ENCODE measurements at places on chromosomes 12 and 14.

GRCh38 chr14:87449016-87449415 lies 544.0 kb downstream of the GALC start:
- DNase-seq = no peak

GRCh38 chr12:50574601-50575348 lies 70.0 kb downstream of the DIP2B start:
- no peak for DNase-seq

DNA sequence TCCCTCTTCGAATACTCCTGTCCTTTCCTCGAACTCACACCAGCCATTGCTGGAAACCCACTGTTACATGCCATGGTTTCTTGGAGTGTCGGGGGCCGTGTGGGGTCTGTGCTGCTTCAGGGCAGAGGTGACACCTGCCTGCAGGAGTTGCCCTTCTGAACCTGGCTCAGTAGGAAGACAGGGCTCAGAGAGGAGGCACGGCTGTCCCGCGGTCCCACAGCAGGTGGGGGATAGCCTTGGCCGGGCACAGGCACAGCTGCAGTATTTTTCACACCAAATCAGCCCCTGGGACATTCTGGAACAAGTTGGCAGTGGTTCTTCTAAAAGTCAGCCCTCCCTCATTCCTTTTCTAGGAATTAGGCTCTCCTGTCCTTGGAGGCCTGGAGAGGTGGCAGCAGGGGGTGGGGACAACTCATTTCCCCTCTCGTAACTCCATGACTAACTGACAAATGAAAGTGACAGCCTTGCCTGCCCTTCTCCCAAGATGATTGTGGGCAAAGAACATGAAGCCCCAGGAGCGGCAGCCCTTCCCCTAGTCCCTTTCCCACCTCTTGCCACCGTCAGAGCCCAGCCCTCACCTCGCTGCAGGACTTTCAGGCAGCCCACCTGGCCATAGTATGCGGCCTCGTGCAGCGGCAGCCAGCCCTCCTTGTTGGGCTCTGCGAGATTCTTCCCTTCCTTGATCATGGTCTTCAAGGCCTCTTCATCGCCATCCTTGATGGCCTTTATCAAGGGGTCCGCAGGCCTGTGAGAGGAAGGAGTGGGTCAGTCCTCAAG lies 22.4 kb downstream of the ASB2 start:
- no peak for DNase-seq

- DNase-seq = no peak
Measured at GRCh38 chr14:94650806-94651805, 38.9 kb downstream of the SERPINA3 start.

DNA sequence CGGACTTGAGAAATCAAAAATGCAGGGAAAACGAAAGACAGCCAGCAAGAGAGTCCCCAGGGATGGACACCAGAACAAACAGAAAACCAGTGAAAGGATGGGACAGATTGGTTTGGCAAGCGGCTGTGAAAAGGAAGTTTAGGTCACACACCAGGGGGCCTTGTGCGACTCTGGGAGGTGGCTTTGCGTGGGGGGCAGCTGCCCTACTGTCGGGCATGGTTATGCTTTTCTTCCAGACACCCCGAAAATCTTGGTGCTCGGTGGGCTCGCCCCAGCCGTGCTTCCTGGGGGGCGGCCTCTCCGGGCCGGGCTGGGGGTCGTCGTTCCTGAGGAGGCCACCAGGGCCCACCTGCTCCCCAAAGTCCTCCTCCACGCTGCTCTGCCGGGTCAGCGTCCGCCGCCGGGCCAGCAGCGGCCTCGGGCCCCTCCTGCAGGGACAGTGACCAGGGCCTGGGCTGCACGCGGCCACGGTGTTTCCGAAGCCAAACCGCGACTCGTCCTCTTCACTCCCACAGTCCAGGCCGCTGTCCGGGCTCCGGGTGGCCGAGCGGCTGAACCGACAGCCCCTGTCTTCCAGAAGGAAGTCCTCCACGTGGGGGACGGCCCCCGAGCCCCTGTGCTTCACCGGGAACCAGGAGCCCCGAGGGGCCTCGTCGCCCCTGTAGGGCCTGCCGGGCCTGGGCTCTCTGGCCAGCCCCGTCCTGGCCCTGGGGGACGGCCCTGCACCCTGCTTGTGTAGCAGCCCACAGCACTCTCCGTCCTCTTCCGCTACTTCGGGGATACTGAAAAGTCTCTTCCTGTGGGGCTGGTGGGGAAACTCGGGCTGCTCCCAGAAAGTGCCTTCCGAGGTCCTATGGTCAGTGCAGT lies 86.5 kb downstream of the PIWIL1 start:
- no peak for DNase-seq

GRCh38 chr14:103549361-103550311 lies 12.8 kb downstream of the BAG5 start:
- DNase-seq = no peak
